ENCODE measurements at places on chromosomes 6 and 20.

GRCh38 chr6:140176306-140176705, 801.9 kb upstream of the CITED2 start:
- no peak for DNase-seq

DNA sequence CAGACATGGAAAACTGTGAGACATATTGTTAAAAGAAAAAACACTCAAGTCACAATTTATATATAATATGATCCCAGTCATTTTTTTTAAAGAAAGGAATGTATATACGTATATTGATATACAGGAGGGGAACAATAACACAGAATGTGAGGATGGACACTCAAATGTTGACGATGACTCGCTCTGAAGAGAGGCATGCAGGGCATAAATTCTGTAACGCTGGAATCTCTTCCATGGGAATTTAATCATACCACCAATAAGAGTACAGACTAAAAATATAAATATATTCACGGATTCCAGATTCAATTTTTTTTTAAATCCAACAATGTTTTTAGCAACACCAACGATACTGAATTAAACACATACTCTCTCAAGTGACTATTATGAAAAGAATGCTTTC, 106.9 kb upstream of the CCDC28A start:
- DNase-seq = no peak

DNA sequence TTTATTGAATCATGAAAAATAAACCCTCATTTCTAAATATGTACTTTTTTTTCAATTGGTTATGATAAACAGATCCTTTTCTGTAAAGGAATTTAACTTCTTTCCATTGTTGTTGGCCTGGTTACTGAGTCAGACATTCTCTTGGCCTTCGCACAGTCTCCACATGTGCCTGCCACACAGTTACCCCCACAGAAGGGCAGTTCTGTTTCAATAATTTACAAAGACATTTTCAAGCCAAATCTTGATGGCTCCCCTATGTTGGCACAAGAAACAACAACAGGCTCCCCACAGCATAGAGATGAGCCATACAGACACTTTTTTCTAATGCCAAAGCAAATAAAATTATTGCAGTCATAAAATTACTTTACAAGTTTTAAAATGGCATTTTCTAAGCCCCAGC, 55.6 kb upstream of the BEND6 start:
- DNase-seq = no peak

DNA sequence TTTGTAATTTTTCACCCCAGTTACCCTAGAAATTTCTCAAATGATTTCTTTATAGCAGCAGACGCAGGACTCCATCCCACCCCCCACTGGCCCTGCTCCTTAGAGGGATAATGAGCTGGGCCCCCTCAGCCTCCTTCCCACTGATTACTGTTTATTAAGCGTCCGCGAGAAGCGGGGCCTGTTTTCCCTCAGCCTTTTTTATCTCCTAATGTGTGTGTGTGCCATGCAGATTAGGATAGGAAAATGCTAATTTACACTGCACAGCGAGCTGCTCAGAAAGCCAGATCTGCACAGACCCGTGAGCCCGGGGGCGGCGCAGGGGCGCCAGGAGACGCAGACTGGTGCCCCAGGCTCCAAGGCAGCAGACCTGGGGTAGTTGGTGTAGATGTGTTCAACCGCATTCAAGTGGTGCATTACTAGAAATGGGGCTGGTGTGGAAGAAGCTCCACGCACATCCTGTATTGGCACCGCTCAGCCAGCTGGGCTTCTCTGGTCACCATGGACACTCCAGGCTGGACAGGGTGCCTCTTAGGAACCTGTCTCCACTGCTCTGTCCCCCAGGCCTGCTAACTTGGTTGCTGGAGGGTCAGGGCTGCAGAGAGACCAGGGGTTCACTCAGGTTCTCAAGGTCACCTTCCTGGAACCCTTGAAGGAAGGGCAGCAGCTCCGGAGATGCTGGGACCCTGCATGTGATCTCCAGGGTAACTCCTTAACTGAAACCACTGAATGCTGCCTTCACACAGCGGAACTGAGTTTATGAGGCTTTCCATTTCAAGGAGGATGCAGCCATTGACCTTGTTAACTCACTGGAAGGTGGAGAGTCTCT, 256.3 kb downstream of the ERMARD start:
- no peak for DNase-seq

- no peak for DNase-seq
Measured at GRCh38 chr6:140773276-140773675, 1359.4 kb upstream of the GJE1 start.

- no peak for DNase-seq
Measured at GRCh38 chr6:42331019-42331418, 113.4 kb upstream of the MRPS10 start.

GRCh38 chr6:53612651-53613050, 52.9 kb downstream of the KLHL31 start:
- DNase-seq = no peak

DNA sequence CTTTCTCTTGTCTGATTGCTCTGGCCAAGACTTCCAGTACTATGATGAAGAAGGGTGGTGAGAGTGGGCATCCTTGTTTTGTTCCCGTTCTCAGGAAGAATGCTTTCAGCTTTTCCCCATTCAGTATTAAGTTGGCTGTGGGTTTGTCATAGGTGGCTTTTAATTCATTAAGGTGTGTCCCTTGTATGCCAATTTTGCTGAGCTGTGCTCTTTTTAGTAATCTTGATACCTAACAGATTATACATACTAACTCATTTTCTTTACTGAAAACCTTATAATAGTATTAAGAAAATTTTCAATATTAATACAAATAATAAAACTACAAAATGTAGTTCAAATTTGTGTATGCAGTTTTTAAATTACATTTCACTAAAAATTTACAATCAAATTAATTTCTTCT, 379.6 kb upstream of the PLCB4 start:
- no peak for DNase-seq

- DNase-seq = no peak
Measured at GRCh38 chr6:68718385-68719073, 83.4 kb downstream of the ADGRB3 start.

DNA sequence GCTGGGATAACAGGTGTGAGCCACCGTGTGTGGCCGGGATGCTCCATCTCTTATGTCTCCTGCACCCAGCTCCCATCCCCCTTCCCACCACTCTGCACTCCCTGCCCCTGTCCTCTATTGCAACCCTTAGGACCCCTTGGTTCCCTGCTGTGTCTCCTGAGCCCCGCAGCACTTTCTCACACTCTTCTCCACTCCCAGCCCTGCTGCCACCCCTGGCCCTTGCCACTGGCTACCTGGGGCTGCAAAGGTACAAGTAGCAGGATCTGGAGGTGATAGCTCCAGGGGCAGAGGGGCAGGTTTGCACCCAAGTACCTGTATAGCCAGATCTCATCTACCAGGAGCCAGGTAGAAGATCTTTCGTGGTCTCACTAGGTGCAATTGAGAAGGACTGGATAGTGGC, 6.6 kb upstream of the CPXM1 start:
- DNase-seq = no peak

DNA sequence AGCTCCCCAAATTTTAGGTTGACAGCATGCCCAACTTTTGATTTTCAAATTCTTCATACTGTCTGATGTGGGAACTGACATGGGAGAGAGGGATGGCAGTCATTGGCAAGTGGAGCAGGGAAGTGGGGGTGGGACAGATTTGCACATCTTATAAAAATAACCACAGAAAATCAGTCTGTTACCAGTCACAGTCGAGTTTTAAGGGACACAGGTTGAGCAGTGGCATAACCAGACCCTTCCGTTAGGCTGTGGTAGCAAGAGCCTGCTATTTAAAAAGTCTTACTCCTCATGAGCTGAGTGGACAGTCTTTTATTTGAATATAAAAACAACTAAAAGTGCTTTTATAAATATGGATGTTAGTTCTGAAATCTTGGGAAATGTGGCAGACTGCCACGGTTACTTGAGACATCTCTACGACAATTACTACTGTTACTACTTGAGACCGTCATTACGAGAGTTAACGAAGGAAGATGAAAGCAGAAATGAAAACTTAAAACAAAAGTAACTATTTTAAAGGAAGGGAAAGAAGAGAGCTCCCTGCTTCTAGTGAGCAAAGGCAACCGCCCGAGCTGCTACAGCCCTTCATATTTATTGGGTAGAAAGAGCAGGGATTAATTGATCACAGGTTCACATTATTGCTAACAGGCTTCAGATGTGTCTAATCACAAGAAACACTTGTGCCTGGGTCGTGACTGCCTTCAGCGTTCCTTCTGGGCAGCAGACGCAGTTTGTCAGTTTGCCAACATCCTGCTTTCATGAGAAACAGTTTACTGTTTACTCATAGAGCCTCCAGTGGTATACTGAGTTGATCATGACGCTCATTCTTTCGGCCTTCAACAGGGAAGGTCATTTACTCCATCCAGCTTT, 71.3 kb downstream of the EFHC1 start:
- DNase-seq = no peak

DNA sequence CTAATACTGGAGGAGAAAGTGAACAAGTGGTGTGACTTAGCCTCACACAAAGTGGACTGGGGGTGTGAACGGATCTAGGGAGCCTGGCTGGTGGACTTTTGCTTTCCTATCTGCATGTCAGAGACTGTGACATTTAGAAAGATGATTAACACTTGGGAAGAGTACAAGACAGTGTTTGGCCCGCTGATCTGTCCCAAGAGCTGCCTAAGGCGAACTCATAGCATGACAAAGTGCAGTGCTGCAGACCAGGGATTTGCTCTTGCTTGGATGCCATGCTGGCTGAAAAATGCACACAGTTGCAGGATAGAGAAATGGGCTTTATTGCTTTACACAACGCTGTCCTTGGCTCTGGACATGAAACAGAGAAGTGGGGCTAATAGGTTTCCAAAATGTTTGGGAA, 386.0 kb upstream of the MAN1A1 start:
- DNase-seq = no peak

- DNase-seq = no peak
Measured at GRCh38 chr20:48236000-48236970, 451.0 kb upstream of the SULF2 start.

- DNase-seq = no peak
Measured at GRCh38 chr6:1043458-1043836, 268.5 kb upstream of the FOXQ1 start.
